ENCODE measurements at places on chromosomes 16 and 17. TPM values are rescaled to one million over a fixed set of nuclear protein-coding genes. Genes with fewer than 3 reads are reported as not detected.

SLC2A4 gene
- not detected for total RNA-seq

MSLN gene
- total RNA-seq = 139 TPM

MMP28 gene
- total RNA-seq = 2.7 TPM

HOXB8 gene
- total RNA-seq = not detected

PERCC1 gene
- total RNA-seq = not detected

TBX2 gene
- total RNA-seq = under 0.01 TPM

SGCA gene
- total RNA-seq = 0.11 TPM

IGSF6 gene
- total RNA-seq = not detected

SLC13A2 gene
- total RNA-seq = not detected

ASIC2 gene
- not detected for total RNA-seq

TP53TG3C gene
- total RNA-seq = not detected

CCL4 gene
- not detected for total RNA-seq

USH1G gene
- 0.22 TPM for total RNA-seq

CYTH1 gene
- total RNA-seq = 51.1 TPM

RPH3AL gene
- 0.79 TPM for total RNA-seq

CCL1 gene
- total RNA-seq = not detected

G6PC1 gene
- not detected for total RNA-seq

CLEC18C gene
- total RNA-seq = 1.2 TPM

PYY gene
- total RNA-seq = not detected

CCL8 gene
- total RNA-seq = not detected

ACSM2A gene
- total RNA-seq = not detected

RAI1 gene
- total RNA-seq = 15.0 TPM

TMEM92 gene
- total RNA-seq = 1.2 TPM

CALB2 gene
- total RNA-seq = not detected

ITGB4 gene
- total RNA-seq = 30.2 TPM

TMIGD1 gene
- total RNA-seq = not detected

NEURL4 gene
- 18.9 TPM for total RNA-seq

OTOP3 gene
- total RNA-seq = not detected

HYDIN gene
- 2.0 TPM for total RNA-seq

KCNH6 gene
- total RNA-seq = not detected

KIF18B gene
- total RNA-seq = 2.4 TPM

PROCA1 gene
- 0.22 TPM for total RNA-seq

SMPD3 gene
- not detected for total RNA-seq

SPAG7 gene
- total RNA-seq = 68.7 TPM
